ENCODE measurements at places on chromosomes 6 and 20.

GRCh38 chr6:44732243-44732642 is 344.7 kb downstream of the CDC5L start:
- no peak for DNase-seq

- DNase-seq = no peak
Observed at GRCh38 chr6:148425443-148425842, 82.8 kb downstream of the SASH1 start.

DNA sequence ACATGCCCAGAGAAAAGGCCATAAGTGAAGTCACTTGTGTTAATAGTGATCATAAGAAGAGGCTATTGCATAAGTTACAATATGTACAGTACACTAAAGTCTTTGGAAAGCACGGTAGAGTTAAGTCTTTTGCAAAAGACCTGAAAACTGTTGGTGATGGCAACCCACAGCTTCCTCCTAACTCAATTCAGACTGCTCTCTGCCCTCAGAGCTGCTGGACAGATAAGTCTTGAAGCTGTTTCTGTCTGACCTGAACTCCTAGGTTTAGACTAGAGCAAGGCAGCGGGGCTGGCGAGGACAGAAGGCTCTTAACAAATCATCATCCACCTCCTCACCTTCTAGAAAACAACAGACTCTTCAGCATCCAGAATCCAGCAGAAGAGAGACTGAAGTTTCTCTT is 125.4 kb downstream of the CD24 start:
- DNase-seq = no peak

GRCh38 chr20:62663145-62664018 is 21.1 kb downstream of the SLCO4A1 start:
- no peak for DNase-seq

DNA sequence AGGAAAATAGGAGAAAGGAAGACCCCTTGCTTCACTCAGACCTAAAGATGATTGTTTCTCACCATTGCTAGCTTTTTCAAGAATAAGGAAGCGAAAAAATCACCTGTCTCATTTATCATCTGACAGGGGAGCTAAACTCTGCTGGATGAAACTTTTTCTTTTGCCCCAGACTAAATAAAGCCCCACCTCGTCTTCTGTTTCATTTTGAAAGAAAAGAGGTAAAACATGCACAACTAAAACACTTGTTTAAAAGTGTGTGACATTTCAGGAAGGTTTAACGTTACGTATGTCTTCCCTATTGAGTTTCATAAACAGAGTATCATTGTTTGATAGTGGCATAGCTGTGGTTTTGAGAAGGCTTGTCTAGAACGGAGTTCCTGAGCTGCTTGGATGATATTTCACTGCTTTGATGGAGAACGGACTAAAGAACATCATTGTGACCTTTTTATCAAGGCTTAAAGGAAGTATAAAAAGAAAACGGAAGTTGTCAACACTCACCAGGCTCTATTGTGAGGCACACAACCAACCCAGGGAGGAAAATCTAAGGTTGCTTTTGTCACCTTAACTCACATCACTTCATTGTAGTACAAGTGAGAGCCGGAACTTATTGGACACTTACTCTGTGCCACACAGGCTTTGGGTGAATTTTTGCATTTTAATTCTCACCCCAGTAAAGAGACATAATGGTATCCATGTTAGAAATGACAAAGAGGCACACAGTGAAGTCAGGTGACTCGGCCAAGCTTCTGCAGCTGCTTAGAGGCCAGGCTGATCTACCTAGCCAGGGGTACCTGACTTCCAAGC is 29.5 kb downstream of the TSHZ2 start:
- no peak for DNase-seq

GRCh38 chr20:23147964-23148730 is 62.0 kb upstream of the CD93 start:
- no peak for DNase-seq

DNA sequence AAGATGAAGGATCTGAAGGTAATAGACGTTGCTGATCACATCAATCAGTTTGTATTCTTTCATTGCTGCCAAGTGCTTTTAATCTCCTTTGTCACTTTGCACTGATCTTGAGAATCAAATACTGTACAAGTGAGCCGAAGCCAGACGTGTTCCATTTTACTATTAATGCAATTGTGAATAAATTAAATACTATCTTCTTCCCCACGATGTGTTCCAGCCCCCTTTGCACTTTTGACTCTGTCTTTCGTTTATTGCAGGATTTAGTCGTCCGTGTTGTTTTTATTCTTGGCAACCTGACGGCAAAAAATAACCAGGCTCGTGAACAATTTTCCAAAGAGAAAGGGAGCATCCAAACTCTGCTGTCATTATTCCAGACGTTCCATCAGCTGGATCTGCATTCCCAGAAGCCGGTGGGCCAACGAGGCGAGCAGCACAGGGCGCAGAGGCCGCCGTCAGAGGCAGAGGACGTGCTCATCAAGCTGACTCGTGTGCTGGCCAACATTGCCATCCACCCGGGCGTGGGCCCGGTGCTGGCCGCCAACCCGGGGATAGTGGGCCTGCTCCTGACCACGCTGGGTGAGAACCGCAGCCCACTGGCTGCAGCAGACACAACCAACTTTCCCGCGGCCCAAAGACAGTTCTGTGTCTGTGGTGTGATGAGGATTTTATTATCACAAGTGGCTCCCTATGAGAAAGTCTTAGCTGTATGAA is 104.7 kb downstream of the ARMC2 start:
- no peak for DNase-seq

DNA sequence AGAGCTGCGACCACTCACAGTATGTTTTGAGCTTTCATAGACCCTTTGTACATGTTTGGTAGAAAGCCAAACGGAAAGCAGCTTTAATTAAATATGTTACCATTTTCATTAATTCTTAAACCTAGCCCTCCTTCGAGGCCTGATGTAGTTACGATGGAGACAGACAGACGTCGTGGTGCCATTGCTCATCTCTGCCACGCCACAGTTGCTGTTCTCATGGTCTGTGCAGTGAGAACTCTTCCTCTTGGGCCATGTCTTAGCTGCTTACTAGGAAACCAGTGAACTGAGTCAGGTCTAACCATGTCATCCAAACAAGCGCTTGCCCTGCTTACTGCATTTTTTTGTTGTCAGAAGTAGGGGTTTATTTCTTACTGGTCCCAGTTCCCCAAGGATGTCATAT is 62.8 kb downstream of the SNX9 start:
- DNase-seq = no peak

DNA sequence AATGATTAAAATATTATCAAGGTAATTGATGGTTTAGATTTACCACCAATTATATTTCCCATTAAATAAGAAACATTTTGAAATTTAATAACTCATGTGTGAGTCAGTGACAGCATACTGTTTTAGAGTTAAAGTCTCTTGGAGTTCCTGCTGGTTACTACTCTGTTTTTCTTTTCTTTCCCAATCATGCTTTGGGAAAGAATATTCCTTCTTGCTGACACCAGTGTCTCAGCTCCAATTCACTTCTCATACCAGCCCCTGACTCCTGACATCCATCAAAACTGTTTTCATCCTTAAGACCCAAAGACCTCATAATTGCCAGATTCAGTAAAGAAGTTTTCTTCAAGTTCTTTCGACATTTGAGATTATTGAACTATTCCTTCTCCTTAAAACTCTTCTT is 50.3 kb downstream of the AIG1 start:
- no peak for DNase-seq

DNA sequence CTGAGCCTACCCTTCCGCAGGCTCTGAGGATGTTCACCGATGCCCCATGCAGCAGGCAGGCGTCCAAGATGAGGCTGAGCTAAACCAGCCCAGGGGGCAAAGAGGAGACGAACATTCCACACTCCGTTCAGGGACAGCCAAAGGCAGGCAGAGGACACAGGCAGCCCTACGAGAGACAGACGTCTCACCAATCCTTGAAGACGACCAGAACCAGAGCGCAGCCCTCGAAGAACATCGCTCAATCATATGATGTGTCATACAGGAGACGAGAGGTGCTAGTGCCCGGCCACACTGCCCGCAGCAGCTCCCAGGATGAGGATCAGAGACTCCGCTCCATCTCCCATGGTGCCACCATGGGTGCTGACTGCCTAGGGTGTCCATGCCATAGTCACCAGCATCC is 35.6 kb upstream of the TMEM181 start:
- DNase-seq = no peak

DNA sequence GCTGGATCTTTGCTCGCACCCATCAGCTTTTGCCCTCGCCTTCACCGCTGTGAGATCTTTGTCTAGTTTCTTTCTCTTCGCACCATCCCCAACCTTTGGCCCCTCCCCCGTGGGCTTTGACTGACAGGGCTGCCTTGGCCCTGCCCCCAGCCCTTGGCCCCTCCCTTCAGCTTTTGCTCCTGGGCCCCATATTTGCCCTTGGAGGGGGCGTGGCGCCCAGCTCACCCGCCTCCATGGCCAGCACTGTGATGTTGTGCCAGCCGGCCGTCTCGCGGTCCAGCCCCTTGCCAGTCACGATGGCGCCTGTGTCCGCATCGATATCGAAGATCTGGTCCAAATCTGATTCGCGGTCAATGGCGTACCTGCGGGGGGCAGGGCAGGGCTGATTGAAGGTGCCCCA is 81.1 kb downstream of the CD40 start:
- DNase-seq = no peak

DNA sequence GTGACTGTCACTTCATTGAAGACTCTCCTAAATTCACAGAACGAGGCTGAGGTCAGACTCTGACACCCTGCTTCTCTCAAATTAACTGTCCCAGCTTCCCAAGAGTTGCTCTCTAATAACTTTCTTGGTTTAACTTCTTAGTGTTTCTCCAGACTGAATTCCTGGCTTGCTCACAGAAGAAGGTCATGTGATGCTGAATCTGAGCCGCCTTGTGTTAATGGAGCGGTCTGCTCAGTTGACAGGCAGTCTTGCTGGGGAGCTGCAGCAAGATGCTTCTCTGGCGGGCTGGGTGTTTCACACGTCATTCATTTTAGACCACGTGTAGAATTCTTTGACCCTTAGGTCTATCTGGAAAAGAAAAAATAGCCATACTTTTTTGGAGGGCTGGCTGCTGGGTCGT is 107.3 kb downstream of the FOXO3 start:
- no peak for DNase-seq

DNA sequence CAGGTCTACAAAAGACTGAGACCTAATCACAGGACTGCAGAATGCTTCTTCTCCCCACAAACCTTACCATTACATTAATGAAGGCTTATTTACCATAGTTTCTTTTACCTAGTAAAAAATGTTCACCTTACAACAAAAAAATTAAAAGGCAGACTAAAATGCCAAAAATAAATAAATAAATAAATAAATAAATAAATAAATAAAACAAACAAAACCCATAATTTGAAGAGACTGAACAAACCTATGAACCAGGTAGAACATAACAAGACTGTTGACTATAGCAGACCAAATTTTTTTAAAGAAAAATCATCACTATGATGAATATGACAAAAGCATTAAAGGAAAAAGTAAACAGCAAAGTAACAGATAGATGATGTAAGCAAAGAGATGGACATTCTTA is 946.3 kb downstream of the EPHA7 start:
- DNase-seq = no peak

DNA sequence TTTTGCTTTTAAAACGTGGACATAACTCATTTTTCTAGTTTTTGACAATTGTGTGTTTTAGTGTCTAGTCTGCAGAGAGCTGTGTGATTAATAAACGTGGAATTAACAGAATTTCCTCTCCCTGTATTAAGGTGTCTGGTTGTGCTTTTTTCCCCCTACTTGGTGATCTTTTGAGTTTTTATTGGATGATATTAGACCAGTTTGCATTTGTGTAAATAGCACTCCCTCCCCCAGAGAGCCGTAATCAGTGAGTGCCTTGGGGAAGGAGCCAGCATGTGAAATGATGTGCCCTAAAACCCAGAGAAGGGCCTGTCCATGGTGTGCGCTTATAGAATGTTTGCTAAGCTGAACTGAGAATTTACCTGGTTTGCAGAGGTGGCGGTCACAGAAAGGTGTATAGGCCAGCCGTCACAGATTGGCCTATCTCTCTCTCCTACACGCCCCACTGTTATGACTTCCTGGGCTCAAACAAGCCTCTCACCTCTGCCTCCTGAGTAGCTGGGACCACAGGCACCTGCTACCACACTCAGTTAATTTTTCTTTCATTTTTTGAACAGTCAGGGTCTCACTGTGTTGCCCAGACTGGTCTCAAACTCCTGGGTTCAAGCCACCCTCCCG is 42.4 kb downstream of the ALDH5A1 start:
- DNase-seq = no peak

DNA sequence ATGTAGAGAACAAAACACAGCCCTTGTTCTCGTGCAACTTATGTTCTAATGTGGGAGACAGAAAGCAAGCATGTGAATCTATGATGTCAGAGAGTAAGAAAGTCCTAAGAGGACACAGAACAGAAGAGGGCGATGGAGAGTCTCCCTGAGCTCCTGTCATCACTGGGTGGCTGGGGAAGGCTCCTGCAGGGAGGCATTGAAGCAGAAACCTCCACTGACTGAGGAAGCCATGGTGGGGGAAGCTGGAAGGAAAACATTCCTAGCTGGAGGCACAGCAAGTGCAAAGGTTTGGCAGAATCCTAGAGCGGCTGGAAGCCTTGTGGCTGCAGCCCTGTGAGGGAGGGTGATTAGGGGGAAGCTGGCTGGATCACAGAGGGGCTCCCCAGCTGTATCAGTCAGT is 248.0 kb downstream of the CDH26 start:
- DNase-seq = no peak

DNA sequence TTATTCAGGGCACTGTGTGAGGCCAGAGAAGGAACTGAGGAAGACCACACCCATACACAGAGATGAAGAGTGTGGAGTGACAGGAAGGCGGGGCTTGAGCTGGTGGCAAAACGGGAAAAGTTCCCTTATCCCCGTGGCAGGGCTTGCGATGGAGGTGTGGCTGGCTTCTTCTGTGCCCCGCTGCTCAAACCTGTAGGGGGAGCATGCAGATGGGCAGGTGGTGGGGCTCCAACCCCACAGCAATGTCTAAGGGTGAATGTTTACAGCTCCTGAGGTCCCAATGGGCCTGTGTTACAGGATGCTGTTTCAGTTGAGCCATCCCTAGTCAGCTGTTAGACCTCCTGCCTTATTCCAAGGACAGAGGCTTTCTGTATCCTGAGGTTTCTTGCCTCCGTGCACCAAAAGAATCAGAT is 105.9 kb downstream of the LY86 start:
- no peak for DNase-seq

DNA sequence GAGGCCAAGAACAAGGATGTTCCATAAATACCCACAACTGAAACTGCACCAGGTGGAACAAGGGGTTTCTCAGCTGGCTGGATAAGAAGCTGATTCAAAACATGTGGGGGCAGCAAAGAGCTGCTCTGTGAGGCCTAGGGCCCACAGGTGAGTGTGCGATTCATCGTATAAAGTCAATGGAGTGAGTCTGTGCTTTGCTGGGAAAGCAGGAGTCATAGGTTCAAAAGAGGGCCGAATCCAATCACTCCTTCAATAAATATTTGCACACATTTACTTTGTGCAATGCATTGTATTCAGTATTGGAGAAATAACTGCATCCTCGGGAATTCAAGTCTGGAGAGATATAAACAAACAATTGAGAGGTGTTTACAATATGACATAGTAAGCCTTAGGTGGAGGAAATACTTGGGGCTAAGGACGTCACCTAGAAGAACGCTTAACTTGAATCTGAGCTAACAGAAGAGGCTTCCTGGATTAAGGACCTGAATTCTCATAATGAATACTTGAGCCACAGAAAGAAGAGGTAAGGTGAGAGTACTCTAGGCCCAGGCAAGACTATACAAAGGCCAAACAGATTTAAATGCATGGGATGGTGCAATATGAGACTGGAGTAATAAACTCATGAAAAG is 83.7 kb upstream of the TMEM30A start:
- no peak for DNase-seq

GRCh38 chr6:21678990-21679389 is 85.4 kb downstream of the SOX4 start:
- no peak for DNase-seq

GRCh38 chr6:151263967-151264366 is 24.2 kb downstream of the AKAP12 start:
- DNase-seq = no peak

Data from GM12892 (cell line).